Retina (tissue), 1 donor: ENCODE measurements at places on chromosomes 2 and 18.

DNA sequence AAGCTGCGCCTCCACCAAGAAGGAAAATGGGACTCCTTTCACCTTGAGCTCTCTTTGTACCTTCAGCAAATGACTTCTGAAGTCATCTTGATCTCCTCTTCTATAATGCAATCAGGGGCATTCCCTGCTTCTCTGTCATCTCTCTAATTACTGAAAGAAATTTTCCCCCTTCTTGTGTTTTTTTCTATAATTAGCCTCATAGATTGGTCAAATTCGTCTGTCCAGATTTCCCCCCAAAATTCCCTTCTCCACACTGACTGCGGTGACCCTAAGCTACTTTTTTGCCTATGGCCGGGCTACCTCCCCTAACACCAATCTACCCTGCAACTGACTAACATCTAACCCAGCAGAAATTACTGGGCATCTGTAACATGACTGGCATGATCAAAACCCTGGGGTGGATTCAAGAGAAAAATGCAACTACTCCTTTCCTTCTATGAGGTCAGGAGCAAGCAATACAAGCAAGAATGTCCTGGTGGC is 168.6 kb downstream of the BCL2 start:
- no peak for DNase-seq

DNA sequence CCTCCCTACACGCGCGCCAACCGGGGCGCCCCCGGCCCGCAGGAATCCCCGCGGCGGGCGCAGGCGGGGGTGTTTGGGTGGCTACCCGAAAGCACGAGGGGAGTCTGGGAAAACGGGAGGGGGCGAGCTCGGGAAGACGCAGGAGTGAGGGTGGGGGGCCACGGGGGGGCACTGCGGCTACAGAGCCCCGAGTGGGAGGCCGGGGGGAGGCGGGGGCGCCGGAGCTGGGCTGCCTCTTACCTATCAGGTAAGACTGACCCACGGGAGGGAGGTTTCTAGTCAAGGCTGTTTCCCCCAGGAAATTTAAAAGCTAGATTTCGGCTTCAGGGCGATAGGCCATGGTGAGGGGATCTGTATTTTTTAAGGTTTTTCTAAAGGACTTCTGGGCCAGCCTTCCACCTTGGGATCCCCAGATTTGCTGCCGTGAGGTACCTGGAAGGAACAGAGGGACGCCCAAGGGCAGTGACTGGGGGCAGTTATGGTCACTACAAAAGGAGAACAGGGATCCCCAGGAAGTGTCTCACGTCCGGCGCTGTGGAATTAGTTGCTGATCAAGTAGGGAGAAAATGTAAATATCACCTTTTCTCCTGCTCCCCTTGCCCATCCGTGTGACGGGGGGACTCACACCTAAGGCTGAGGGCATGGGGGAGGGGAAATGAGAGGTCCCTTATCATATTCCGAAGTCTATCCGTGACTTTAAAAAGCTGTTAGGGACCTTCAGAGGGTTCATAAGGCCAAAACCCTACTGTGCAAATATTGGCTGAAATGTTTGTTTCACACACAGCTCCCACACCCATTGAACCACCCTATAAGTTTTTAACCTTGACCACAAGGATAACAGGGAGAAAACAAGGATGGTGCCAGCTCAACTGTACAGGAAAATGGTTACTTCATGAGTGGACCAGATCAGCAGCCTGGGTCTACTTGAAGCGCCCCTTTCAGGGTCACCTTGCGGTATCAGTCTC is 638 bp upstream of the IRS1 start:
- peak; percentile 56 for DNase-seq

DNA sequence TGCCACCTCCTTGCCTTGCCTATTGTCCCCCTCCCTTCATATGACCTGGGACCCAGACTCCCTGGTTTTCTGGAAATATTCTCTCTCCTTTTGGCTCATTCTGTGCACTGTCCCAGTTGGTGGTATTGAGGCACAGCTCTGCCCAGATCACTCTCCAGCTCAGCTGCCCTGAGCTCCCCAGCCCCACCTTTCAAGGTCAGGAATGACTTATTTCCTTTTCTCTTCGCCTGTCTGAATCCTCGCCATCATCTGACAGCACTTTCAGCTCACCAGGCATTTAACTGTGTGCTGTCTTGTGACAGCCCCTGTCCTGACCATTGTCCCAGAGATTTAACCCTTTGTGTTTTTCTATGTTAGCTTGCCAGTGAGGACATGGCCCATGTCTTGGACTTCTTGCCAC is 133.0 kb downstream of the MSH2 start:
- no peak for DNase-seq

DNA sequence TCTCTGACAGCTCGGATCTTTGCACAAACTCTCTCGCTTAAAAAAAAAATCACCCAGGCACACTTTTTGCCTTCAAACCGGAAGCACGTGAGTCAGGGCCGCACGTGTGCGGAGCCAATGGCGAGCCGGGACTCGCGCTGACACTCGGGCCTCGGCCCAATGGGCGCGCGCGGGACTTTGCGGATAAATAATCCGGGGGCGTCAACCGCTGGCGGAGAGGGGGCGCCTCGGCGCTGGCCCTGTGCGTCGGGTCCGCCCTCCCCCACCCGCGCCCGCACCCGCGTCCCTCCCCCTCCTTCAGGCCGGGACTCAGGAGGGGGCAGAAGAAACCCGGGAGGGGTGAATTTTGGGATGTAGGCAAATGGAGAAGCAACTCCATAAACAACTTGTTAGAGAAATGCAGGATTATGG is 319 bp upstream of the EN1 start:
- DNase-seq = peak; percentile 63

DNA sequence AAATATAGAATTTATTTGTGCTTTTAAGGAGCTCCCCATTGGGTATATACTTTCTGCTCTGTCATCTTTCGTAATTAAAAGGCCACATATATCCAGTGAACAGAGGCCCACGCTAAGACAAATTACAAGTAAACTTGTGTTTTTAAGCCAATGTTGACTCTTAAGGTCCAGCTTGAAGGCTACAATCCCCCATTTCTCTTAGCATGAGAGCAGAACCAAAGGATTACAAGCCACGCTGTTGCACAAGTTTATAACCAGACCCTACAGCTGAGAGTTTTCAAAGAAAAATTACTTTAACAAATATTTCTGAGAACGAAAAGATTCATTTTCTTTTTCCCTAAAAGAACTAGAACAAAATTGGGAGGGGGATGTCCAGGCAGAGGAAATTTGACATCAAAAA is 471.0 kb downstream of the TXNL1 start:
- no peak for DNase-seq

DNA sequence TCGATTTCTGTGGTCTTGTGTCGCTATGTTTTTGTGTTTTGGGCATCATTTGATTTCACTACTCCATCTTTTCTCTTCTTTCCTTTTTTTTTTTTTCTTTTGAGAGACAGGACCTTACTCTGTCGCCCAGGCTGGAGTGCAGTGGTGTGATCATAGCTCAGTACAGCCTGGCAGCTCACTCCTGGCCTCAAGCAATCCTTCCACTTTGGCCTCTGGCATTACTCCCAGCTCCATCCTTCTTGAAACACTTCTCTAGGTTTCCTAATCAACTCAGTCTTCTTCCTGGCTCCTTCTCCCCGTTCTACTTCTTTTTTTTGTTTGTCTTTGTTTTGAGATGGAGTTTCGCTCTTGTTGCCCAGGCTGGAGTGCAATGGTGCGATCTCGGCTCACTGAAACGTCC is 26.5 kb downstream of the TCF23 start:
- no peak for DNase-seq

DNA sequence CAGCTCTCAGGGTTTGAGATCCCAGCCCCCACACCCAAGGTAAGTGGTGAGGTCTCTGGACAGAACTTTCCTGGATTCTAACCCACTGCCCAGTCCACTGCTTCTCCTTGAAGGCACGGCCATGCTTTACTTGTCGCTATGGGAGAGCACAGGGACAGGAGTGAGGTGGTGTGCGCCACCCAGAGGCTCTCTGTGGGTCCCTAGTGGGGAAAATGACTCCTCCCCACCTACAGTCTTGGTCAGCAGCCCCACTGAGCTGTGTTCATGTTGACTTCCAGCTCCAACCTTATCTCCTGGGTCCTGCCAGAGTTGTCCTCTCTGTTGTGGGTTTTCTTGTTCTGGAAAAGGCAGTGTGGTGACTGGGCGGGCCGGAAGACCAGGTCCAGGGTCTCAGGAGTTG is 11.1 kb downstream of the TET3 start:
- no peak for DNase-seq

DNA sequence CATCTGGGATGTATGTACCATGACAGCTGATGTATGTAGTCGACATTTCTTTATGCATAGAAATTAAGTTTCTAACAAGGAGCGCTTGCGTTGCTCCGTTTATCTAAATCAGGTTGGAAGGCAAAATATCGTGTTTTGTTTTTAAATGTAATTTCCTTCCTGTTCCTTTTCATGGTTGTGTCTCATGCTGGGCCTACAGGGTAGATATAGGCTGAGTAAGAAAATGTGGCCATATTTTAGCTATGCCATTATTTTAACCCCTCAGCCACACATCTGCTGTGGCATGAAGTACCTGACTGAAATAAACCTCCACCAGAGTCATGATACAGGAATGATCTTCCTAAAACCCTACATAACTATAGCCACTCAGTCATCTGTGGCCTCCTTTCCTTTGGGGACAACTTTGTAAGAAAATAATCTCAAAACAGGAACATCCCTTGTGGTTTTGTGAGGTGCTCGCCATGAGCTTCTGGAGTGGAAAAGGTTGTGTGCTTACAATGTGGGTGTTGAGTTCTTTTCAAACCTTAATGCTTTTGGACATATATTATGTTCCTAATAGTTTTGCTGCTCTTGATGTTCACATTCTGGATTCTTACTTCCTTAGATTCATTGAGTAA is 214.3 kb downstream of the FAM210A start:
- DNase-seq = no peak

GRCh38 chr2:69592511-69592910 is 51.0 kb downstream of the AAK1 start:
- DNase-seq = no peak
